ENCODE measurements at places on chromosomes 6 and 20. TPM values are rescaled to one million over a fixed set of nuclear protein-coding genes. Genes with fewer than 3 reads are reported as not detected.

The LY86 gene
- total RNA-seq: 0.39 TPM

The PRDM13 gene
- total RNA-seq: not detected

The IPCEF1 gene
- 20.4 TPM for total RNA-seq

The METTL24 gene
- not detected for total RNA-seq

The LTB gene
- total RNA-seq: 43.4 TPM

The ZFP57 gene
- total RNA-seq: 6.3 TPM

The RNGTT gene
- 18.1 TPM for total RNA-seq

The DDRGK1 gene
- 83.6 TPM for total RNA-seq

The GABRR1 gene
- not detected for total RNA-seq

The TENT5A gene
- total RNA-seq: 2.4 TPM

The VGLL2 gene
- total RNA-seq: not detected

The ID4 gene
- not detected for total RNA-seq

The MAS1 gene
- not detected for total RNA-seq

Data from activated T-cell treated with anti-CD3 and anti-CD28 coated beads, Interleukin-2, amount 50 U/mL, for 72 hours (primary cell).